Suppressor macrophage (primary cell): ENCODE measurements at places on chromosomes 2 and 18.
A peak's percentile ranks its signal among the peaks of the same experiment; 100 is the strongest.

GRCh38 chr18:63971320-63972001, 1.6 kb downstream of the SERPINB8 start:
- peak; percentile 25 for DNase-seq

- DNase-seq = peak; percentile 22
These were observed 33.1 kb upstream of the ZNF532 start for GRCh38 chr18:58831606-58832005.

GRCh38 chr2:28165087-28165635, 227.5 kb upstream of the FOSL2 start:
- no peak for DNase-seq

GRCh38 chr2:23330214-23330613, 54.8 kb upstream of the KLHL29 start:
- no peak for DNase-seq
